ENCODE measurements at places on chromosomes 11 and 22. TPM values are rescaled to one million over a fixed set of nuclear protein-coding genes. Genes with fewer than 3 reads are reported as not detected.
A peak's percentile ranks its signal among the peaks of the same experiment; 100 is the strongest.

OR52H1 gene
- not detected for total RNA-seq

- DNase-seq, result peak; percentile 62
- H3K27me3 ChIP-seq, result no peaks in the 10 kb centered on the region
- H3K4me3 ChIP-seq, result peak overlapping the region; percentile 42
- peak overlapping the region; percentile 74 for H3K27ac ChIP-seq
Observed at GRCh38 chr11:33701302-33702230, 940 bp upstream of the C11orf91 start.

DNA sequence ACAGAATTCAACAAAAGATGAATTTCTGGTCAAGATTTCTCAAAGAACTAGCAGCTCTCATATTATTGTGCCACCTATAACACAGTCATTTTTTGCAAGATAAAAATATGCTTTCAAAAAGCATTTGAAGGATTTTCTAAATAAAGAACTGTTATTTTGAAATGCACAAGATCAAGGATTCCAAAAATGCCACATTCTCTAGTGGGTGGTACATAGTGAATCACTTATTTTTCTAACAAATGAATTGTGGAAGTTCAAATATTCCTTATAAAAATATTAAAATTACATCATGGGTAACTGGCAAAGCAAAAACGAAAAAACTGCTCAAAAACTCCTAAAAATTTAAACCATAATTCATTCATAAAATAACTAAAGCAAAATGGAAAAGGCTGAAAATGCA, 2.1 kb downstream of the RNF141 start:
- peak overlapping the region; percentile 69 for H3K27ac ChIP-seq
- DNase-seq, result no peak
- H3K36me3 ChIP-seq, result peaks cover 6% of the 10 kb centered on the region
- peaks cover 31% of the 10 kb centered on the region for H3K4me1 ChIP-seq
- H3K27me3 ChIP-seq, result no peaks in the 10 kb centered on the region

C22orf42 gene
- not detected for total RNA-seq

- no peak overlapping the region for H3K4me3 ChIP-seq
- DNase-seq, result no peak
- H3K36me3 ChIP-seq, result no peaks in the 10 kb centered on the region
- no peaks in the 10 kb centered on the region for H3K4me1 ChIP-seq
- no peaks in the 10 kb centered on the region for H3K27me3 ChIP-seq
Observed at GRCh38 chr11:80621871-80622270, 1181.0 kb upstream of the TENM4 start.

DNA sequence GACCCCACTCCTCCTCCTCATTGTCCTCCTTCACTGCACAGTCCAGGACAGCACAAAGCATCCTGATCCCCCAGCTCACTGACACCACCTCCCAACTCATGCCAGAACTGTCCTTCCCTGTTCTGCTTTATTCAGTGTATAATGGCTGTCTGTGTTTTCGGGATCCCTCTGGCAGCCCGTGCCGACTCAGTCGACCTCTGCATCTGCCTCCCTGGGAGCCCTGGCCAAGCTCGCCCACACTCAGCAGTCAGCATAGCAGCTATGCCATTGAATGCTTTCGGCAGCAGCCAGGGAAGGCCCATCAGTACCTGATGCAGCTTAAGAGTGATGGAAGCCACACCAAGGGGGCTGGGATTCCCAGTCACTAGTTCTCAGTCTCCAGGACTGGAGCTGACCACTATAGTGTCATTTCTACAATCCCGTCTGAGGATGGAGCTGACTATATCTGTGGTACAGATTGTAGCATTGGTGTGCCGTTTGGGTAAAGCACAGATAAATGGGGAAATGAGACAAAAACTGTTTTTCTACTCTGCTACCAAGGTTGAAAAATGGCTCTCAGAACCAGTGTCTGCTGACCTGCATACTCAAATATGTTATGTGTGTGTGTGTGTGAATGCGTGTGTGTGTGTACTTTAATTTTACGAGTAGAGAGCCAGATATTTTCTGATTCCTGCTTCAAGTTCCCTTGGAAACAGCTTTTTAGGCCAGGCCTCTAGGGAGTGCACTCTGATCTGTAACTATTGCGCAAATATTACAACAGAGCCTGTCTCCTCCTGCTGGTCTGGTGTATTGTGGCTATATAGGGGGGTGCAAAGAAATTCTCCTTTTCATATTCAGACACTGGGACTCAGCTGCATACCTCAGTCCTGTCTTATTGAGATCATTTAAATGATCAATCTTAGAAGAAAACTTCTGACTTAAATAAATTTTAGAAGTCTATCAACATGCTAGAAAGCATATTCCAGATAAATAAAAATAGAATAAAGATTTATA, 78.8 kb upstream of the TOP3B start:
- no peak overlapping the region for H3K27ac ChIP-seq
- peak; percentile 27 for DNase-seq
- peaks cover 19% of the 10 kb centered on the region for H3K27me3 ChIP-seq
- no peaks in the 10 kb centered on the region for H3K4me1 ChIP-seq
- no peaks in the 10 kb centered on the region for H3K36me3 ChIP-seq

DNA sequence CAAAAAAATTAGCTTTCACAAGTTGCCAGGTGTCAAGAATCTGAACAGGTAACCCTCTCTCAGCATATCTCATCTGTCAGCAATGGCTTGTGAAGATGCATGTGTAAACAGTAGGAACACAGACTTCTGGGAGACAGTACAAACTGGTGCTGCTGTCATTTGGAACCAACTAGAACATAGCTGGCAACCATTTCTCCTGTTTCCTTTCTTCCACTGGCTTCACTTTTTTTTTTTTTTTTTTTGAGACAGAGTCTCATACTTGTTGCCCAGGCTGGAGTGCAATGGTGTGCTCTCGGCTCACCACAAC, 2.1 kb upstream of the PIK3C2A start:
- H3K27ac ChIP-seq, result peak overlapping the region; percentile 89
- H3K4me3 ChIP-seq, result peak overlapping the region; percentile 95
- DNase-seq, result no peak
- no peaks in the 10 kb centered on the region for H3K36me3 ChIP-seq

DNA sequence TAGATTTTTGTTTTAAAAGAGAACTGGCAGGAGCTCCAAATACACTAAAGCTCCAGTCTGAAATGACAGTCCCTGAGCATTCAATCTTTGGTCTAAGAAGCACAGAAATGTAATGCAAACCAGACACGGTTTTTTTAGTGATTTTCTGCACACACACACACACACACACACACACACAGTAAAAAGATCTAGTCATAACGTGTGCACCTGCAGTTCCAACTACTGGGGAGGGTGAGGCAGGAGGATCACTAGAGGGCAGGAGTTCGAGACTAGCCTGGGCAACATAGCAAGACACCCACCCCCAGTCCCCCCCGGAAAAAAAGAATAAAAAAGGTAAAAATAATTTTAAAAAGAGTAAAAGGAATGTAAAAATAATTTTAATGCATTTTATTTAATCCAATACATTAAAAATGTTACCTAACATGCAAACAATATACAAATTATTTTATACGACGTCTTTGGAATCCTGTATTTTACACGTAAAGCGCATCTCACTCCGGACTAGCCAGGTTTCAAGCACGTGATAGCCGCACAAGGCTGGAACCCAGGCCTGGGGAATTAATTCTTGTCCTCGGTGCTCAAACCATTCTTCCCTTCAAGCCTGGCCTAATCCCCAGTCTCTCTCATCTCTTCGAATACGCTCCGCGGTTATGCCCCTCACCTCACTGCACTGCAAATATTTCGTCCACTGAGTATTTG, 762 bp upstream of the TBC1D22A start:
- no peaks in the 10 kb centered on the region for H3K36me3 ChIP-seq
- peak overlapping the region; percentile 99 for H3K4me3 ChIP-seq
- no peaks in the 10 kb centered on the region for H3K27me3 ChIP-seq
- peak overlapping the region; percentile 96 for H3K27ac ChIP-seq

All from A673 (cell line).